ENCODE measurements at places on chromosomes 12 and 14. TPM values are rescaled to one million over a fixed set of nuclear protein-coding genes. Genes with fewer than 3 reads are reported as not detected.

The GLIPR1L2 gene
- total RNA-seq, result 0.27 TPM

The LIN52 gene
- 11.1 TPM for total RNA-seq

The TSPAN9 gene
- total RNA-seq, result 1.2 TPM

The HOXC10 gene
- total RNA-seq, result not detected

The SAMD4A gene
- total RNA-seq, result 7.9 TPM

The GNPNAT1 gene
- total RNA-seq, result 7.9 TPM

The SERPINA3 gene
- total RNA-seq, result not detected

The LYSET gene
- total RNA-seq, result 6.9 TPM

The THAP2 gene
- 25.0 TPM for total RNA-seq

The RAD9B gene
- total RNA-seq, result 0.35 TPM

The LBHD2 gene
- total RNA-seq, result not detected

The MNAT1 gene
- 17.0 TPM for total RNA-seq

The KRT71 gene
- total RNA-seq, result not detected

The VDR gene
- 2.9 TPM for total RNA-seq

The AP5M1 gene
- 63.6 TPM for total RNA-seq

The CCDC60 gene
- total RNA-seq, result not detected

The SPX gene
- 0.76 TPM for total RNA-seq

The CATSPERB gene
- 2.7 TPM for total RNA-seq

The ITGA7 gene
- 0.76 TPM for total RNA-seq

The SYT1 gene
- not detected for total RNA-seq

The SLC16A7 gene
- 38.5 TPM for total RNA-seq

The PRH2 gene
- not detected for total RNA-seq

The OR6C76 gene
- not detected for total RNA-seq

The P2RX2 gene
- total RNA-seq, result not detected

The CNTN1 gene
- not detected for total RNA-seq

The TEX52 gene
- total RNA-seq, result not detected

The BDKRB1 gene
- not detected for total RNA-seq

The SSPN gene
- total RNA-seq, result not detected

The SMOC1 gene
- not detected for total RNA-seq

The KRT84 gene
- not detected for total RNA-seq

The DIO3 gene
- total RNA-seq, result not detected

The NGB gene
- total RNA-seq, result not detected

The OS9 gene
- 151 TPM for total RNA-seq

The FLRT2 gene
- total RNA-seq, result not detected

The KRT83 gene
- total RNA-seq, result not detected

The FAM161B gene
- 4.6 TPM for total RNA-seq

The ANO2 gene
- total RNA-seq, result 0.10 TPM

The HOXC9 gene
- total RNA-seq, result not detected

The AMHR2 gene
- total RNA-seq, result not detected

The ARHGAP9 gene
- 403 TPM for total RNA-seq

The RNF212B gene
- not detected for total RNA-seq

The KLRK1 gene
- total RNA-seq, result 2.7 TPM

Measured in CD4-positive, CD25-positive, alpha-beta regulatory T cell (primary cell).